ENCODE measurements at places on chromosomes 2 and 18.

GRCh38 chr18:48803951-48804855 lies 146.6 kb downstream of the SMAD7 start:
- DNase-seq: peak; percentile 50

GRCh38 chr2:105330681-105331375 lies 1.3 kb upstream of the TGFBRAP1 start:
- no peak for DNase-seq

- DNase-seq: no peak
These were observed 69.7 kb upstream of the KCNE4 start for GRCh38 chr2:222982010-222982908.

- no peak for DNase-seq
These were observed 157.4 kb downstream of the TAF4B start for GRCh38 chr18:26383454-26384270.

DNA sequence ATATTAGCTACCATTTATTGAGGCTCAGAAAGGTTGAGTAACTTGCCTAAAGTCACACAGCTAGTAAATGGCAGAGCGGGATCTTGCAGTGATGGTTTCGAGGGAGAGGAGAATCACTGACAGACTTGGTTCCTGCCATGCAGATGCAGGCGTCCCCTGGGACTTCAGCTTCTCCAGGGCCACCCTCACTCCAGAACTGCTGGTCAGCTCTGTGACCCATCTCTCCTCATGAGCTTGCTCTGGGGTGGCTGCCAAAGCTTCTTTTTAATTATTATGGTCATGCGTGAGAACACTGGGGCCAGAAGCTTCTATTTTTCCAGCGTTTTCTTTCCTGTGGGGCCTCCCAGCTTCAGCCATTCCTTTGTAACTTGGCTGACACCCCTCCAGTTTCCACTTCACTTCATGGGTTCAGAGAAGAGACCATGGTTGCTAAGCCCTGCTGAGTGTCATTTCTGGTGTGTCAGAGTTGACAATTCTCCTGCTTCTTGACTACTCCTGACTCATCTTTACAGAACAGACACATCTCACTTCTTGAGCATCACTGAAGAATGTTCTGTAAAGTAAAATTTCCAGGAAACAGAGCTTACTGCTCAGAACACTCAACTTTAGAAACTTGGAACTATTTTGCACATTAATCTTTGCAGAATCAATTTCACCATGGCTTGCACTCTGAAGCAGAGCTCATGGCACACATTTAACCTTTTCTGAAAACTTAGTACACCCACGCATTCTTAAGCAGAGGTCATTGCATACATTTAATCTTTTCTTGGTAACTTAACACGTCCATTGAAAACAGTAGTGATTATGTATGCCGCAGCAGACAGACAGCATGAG lies 70.4 kb downstream of the IL1R2 start:
- no peak for DNase-seq

- no peak for DNase-seq
These were observed 24.5 kb upstream of the SMAD7 start for GRCh38 chr18:48975120-48975816.

DNA sequence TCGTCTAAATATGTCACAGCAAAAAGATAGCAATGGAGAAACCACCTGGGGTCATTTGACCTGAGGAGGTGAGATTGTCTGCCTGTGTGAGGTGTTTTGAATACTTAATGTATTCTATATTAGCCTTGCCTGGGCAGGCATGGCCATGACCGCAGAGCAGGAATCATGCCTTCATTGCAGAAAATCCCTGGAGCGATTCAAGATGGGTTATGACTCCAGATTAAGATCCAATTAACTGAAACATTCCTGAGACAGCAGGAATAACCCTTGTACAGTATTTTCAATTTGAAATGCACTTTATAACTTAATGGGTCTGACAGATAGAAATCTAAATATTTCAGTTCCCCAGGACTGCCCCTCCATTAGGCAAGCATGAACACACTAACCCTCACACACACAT lies 227.3 kb upstream of the RAB6C start:
- no peak for DNase-seq

DNA sequence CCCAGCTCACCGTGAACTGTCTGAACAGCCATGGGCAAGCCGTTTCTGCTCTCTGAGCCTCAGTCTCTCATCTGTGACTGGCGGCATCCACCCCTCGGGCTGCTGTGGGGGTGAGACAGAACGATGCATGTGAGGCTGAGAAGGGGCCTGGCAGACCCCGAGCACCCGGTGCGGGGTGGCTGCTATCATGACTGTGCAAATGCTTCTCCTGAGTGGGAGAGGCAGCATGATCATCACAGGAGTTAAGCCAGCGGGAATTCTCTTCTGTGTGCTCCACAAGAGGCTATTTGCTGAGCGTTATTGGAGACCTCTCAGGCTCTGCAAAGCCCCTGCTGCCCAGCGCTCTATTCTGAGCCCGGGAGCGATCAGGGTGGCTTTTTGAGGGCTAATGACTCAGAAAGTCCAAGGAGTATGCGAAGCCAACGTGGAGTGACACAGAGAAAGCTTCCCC lies 45.8 kb upstream of the ID2 start:
- no peak for DNase-seq

DNA sequence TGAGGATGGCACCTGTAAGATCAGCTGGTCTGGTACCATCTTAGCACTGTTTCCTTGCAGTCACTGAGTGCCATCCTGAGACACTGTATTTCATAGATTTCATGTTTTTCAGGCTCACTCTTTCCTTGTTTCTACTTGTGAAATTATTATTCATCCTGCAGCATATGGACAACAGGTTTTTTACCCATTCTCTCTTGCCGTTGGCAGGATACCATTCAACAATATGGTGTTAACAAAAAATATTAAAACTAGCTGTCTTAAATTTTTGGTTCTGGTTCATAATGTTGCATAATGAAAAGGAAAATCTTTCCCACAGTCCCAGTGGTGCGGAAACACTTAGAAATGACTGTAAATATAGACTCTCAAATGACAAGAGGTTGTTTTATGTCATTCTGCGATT lies 23.1 kb upstream of the ATG16L1 start:
- DNase-seq: no peak

DNA sequence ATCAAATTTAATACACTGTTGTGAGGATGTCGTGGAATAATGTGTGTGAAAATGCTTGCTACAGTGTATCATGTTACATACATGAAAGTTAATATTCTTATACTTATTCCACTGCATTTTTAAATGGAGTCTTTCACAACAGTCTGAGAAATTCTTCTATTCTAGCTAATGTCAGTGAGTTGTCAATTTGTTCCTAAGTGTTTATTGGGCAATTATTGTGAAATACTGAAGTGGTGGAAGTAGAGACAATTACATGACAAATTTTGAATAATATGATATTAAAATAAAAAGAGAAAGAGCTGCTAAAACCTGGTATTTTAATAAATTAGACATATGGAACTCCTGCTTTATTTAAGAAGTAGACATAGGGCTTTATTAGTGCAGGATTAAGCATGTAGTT lies 176.1 kb downstream of the PTPRM start:
- no peak for DNase-seq

GRCh38 chr2:64751286-64752260 lies 97.9 kb upstream of the SERTAD2 start:
- DNase-seq: peak; percentile 98

DNA sequence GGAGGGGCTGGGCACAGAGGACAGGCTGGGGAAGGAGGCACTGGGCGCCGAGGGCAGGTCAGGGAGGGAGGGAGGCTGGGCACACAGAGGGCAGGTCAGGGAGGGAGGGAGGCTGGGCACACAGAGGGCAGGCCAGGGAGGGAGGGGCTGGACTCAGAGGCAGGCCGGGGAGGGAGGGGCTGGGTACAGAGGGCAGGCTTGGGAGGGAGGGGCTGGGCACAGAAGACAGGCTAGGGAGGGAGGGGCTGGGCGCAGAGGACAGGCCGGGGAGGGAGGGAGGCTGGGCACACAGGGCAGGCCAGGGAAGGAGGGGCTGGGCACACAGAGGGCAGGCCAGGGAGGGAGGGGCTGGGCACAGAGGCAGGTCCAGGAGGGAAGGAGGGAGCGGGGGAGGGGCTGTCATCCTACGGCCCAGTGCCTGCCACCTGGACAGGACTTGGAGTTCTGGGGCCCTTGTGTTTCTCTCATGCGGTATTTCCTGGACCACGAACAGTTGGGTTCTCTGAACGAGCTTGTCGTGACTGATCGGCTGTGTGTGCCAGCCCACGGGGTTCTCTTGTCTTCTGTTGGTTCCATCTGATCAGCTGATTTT lies 46.7 kb upstream of the KCNG2 start:
- DNase-seq: peak; percentile 39

DNA sequence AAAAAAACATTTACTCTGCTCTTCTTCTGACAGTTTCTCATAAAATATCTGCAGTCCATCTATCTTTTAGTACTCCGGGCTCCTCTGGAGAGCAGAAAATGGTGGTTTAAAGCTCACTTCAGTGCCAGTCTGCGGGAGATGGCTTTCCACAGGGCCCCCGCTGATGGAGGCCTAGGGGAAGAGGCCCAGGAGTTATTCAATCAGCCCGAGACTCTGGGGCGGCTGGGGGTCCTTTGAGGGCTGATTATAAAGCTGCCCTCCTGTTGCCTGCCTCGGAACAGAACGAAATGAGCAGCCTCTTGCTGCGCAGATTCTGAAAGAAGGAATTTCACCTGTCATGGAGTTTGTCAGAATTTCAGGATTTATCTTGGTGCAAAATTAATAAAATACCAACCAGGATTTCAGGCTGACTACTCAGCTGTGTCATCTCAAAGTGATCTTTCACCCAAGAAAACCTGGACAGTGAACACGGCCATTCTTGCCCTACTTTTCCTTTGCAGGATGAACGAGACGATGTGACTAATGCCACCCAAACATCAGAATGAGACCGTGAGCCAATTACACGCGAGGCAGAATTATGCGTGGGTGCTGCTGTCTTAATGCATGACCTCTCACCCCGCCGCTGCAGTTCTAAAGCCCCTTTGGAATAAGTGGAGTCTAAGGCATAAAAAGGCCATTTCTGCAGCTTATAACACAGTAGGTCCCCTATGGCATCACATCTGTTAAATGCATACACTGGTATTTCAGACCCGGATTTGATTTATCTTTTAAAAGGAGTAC lies 273.8 kb downstream of the ZNF521 start:
- DNase-seq: no peak

- no peak for DNase-seq
These were observed 5.3 kb downstream of the PTGR3 start for GRCh38 chr18:75203416-75204268.

GRCh38 chr18:8776013-8776943 lies 70.9 kb downstream of the MTCL1 start:
- DNase-seq: no peak

DNA sequence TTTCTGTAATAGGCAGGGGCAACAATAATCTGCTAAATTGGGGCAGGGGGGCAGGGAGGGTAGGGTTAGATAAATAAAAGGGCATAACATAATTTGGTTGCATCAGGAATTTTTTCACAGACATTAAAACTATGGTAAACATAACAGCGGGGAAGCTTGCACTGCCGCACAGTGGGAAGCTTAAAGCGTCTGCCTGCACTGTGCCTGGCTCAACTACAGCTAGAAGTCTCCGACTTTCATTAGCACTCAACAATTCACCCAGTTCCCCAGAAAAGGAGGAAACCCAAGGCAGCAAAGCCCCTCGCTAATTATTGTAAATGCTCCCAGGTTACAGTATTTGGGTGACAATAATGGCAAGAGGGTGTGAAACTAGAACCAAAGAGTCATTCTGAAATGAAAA lies 562.9 kb downstream of the ARHGAP15 start:
- no peak for DNase-seq

- no peak for DNase-seq
These were observed 41.9 kb upstream of the RAPGEF4 start for GRCh38 chr2:172693529-172694455.

GRCh38 chr18:63888470-63889190 lies 1.1 kb downstream of the SERPINB2 start:
- DNase-seq: no peak

DNA sequence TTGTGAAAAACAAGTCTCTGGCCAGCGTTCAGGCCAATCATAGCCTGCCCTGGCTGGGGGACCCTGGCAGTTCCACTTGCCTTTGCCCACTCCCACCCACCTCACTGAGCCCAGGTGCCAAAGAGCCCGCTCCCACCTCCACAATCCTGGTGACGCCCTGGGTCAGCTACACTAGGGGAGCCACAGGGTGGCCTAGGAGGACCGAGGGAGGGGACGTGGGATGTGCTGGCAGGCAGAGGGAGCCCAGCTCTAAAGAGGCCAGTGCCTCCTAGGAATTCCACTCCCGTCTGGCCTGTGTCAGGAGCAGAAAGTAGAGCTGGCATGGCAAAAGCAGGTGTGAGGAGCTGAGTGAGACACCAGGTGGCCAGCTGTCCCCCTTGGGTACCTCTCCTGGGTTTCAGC lies 49.3 kb downstream of the TNS1 start:
- peak; percentile 41 for DNase-seq

DNA sequence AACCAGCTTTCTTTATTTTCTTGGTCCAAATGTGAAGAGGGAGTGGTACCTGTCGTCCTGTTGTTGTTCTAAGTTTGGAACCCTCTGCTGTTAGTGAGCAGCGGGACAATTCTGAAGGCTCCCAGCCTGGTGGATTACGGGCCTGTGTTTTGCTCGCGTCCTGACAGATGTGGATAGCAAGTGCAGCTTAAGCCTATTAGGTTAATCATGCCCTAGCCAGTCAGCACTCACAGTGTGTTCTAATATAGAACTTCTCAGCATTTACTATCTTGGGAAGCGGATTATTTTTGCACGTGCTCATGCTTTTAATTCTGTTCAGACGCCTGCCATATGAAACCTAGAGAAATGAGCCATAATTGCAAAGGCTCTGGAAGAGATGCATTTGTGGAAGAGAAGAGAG lies at the start of gene PCARE:
Gene PCARE, minus strand, starts transcription at position 113 of the 400 bp plus-strand sequence. CDS start 262 bp downstream, outside the sequence.
- DNase-seq: no peak

DNA sequence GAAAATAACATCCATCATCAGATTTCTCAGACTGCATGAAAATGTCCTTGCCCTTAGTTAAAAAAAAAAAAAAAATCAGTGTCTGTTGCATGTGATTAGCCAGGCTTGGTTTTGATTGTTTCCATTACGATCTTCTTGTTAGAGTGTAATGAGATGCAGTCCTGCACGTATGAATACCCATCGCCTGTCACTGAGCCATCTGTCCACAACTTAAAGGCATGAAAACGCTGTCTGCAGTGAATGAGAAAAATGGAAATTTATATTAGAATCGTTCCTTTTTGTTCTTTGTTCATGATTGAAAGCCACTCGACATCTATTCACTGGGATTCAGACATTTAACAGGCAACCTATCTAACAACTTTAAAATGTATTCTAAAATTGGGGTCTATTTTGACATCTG lies 521.7 kb upstream of the SPHKAP start:
- DNase-seq: no peak

DNA sequence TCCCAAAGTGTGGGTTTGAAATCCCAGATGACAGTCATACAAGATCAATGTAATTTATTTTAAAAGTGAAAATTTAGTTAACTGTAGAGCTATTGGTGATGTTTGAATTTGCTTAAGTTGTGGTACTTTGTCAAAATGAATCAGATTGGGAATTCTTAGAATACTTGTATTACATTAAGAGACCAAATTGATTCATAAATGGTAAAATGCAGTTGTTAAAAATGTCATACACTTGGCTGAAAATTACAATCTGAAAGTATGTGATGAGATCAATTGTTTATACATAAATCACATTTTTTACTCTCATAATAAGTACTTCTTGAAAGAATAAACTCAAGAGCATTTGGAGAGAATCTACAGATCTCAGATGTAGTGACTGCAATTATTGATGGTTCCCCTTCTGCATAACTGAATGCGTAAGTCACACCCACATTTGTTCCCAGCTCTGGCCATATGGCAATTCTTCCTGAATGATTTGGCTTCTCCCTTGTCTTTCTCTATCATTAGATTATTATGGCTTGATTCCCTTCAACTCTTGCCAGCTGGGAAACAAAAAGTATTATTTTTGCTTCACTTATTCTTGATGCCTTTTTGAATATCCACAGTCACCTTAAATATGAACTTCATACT lies 558.5 kb downstream of the CPS1 start:
- DNase-seq: no peak

All from activated effector memory CD4-positive, alpha-beta T cell treated with anti-CD3 and anti-CD28 coated beads, Interleukin-2, amount 50 U/mL, for 16 hours (primary cell).